Fibroblast of lung (primary cell): ENCODE measurements at places on chromosomes 1 and 21. TPM values are rescaled to one million over a fixed set of nuclear protein-coding genes. Genes with fewer than 3 reads are reported as not detected.

DNA sequence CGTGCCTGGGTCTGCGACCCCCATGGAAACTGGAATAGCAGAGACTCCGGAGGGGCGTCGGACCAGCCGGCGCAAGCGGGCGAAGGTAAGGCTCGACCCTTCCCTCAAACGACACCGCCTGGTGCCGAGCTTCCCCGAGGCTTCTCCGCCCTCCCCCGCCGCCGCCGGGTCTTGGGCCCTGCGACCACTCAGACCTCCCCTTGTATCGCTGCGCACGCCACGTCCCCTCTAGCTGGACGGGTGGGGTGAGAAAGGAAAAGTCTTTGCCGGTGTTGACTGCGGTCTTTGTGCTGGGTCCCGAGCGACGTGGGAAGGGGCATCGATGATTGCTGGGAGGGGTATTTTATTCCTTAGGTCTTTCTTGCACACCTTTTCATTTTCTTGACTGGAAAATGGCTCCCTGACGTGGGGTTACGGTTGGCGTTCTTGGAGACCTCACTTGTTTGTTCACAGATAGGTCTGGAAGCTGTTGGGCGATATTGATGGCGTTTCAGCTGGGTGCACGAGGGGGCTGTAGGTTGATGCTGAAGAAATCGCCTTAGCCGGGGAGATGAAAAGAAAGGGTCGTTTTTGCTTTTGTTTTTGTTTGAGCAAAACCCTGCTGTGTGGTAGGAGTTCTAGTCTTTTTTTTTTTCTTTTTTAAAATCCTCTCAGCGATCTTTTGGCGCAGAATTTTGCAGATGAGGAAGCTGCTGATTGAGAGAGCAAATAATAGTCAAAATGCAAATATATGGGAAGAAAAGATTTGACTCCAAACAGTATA lies 776 bp downstream of the KDM1A start:
- H3K27me3 ChIP-seq = no peaks in the 10 kb centered on the region
- no peaks in the 10 kb centered on the region for H3K36me3 ChIP-seq
- DNase-seq = peak; percentile 51
- H3K4me3 ChIP-seq = peak overlapping the region; percentile 65
- H3K27ac ChIP-seq = peak overlapping the region; percentile 82

DNA sequence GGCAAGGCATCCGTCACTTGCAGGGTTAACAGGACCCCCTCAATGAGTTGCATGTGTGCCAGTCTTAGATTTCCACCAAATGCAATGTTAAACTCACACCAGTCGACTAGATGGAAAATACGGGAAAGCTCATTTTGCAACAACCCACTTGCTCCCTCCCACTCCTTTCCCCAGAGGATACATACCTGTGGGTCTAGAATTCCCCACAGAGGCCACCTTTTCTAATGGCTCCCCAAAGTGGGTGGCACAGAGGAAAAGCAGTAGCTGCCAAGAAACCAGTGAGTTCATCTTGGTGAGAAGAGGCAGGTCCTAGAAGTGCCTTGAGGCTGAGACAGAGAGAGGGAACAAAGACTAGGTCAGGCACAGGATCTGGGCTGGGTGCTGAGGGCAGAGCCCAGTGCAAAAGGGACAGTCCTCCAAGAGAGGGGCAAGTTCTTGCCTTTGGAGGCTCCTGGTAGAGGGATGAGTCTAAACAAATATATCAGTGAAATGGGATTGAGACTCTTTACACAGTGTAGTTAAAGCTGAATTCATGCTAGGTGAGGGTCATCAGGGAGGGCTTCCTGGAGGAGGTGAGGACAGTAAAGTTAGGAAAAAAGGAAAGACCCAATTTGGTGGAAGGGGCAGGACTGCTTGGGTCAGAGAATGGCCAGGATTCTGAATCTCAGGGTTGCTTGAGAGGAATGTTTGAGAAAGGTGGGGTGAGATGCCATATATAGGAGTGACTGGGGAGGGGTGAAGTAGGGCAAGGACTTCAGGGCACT lies 3.5 kb downstream of the KISS1 start:
- no peak overlapping the region for H3K4me3 ChIP-seq
- peak; percentile 56 for DNase-seq
- H3K36me3 ChIP-seq = no peaks in the 10 kb centered on the region
- H3K27ac ChIP-seq = no peak overlapping the region

GRCh38 chr1:241521718-241522117 lies 2.2 kb upstream of the FH start:
- H3K27me3 ChIP-seq = peaks cover 6% of the 10 kb centered on the region
- H3K36me3 ChIP-seq = no peaks in the 10 kb centered on the region
- H3K27ac ChIP-seq = no peak overlapping the region
- no peak for DNase-seq
- no peak overlapping the region for H3K4me3 ChIP-seq
- H3K4me1 ChIP-seq = peaks cover 2% of the 10 kb centered on the region

DNA sequence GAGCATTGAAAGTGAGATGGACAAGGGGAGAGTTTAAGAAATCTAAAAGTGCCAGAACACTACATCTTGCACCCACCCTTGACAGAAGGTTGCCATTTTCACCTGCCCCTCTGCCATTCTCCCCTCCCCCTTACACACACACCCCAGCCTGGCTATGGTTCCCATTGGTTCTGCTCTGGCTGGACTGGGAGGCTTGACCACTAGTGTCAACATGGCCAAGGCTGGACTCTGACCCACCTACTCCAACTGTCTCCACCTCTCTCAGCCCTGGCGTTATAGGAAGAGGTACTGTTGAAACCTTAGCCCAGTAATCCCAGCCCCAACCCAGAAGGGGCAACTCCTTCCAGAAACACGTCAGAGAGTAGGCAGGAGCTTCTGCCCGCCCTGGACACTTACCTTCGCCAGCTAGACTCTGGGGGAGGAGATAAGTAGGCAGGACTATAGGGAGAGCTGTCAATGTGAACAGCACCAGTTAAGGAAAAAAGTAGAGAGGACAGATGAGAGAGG lies 4.5 kb downstream of the CRTC2 start:
- no peak overlapping the region for H3K4me3 ChIP-seq
- DNase-seq = no peak
- H3K36me3 ChIP-seq = peaks cover 15% of the 10 kb centered on the region
- H3K4me1 ChIP-seq = peaks cover 4% of the 10 kb centered on the region
- H3K27ac ChIP-seq = no peak overlapping the region
- no peaks in the 10 kb centered on the region for H3K27me3 ChIP-seq

- H3K4me3 ChIP-seq = peak overlapping the region; percentile 50
- no peaks in the 10 kb centered on the region for H3K36me3 ChIP-seq
- peak overlapping the region; percentile 96 for H3K27ac ChIP-seq
- no peaks in the 10 kb centered on the region for H3K27me3 ChIP-seq
Observed at GRCh38 chr1:10429868-10430215, 391 bp upstream of the CENPS start.

Gene NDUFS5
- total RNA-seq = 452 and 501 TPM in 2 replicates

Gene PTAFR
- total RNA-seq = under 0.01 TPM in 2 replicates

Gene RXRG
- total RNA-seq = under 0.01 and 0.26 TPM in 2 replicates

Gene TEX38
- total RNA-seq = not detected in 2 replicates

DNA sequence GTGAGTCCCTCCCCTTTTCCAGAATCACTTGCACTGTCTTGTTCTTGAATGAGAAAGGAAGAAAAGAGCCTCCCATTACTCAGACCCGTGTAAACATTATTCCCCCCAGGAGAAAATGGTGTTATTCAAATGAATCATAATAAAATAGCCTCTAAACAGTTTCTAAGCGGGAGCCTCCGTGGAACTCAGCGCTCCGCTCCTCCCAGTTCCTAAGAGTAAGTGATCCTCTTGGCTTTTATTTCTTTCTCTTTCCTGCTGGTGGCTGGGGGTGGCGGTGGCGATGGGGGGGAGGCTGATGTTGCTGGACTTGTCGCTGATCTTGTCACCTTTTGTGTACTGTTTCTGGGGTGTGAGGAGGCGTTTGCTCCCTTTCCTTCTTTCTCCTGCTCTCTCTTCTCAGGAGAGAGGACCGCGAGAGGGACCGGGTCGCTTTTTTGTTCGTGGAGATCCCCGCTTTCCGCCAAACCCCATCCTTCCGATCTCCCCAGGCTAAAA lies 781 bp downstream of the PROX1 start:
- H3K36me3 ChIP-seq = no peaks in the 10 kb centered on the region
- H3K4me3 ChIP-seq = peak overlapping the region; percentile 73
- H3K27me3 ChIP-seq = peaks cover 33% of the 10 kb centered on the region
- no peaks in the 10 kb centered on the region for H3K4me1 ChIP-seq

Gene ITGB2
- not detected in 2 replicates for total RNA-seq

DNA sequence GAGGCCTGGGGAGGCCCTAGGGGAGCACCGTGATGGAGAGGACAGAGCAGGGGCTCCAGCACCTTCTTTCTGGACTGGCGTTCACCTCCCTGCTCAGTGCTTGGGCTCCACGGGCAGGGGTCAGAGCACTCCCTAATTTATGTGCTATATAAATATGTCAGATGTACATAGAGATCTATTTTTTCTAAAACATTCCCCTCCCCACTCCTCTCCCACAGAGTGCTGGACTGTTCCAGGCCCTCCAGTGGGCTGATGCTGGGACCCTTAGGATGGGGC lies 5.2 kb downstream of the ELF3 start:
- no peak overlapping the region for H3K27ac ChIP-seq
- DNase-seq = no peak

DNA sequence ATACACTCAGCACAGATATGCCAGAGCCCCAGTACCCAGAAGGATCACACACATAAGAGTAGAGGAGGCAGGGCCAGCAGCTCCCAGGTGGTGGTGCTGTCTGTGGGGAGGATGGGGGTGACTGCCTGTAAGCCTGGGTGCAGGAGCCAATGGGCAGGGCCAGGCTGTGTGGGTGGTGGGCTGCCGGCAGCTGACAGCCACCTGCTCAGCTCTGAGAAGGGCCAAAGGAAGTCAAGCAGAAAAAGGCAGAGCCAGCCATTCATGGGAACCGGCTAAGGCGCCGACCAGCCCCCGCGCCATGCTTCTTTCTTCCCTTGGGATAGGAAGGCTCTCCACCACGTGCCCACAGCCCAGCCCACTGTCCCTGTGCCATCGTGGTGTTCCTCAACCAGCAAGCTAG lies 14.1 kb downstream of the PIK3C2B start:
- no peak overlapping the region for H3K4me3 ChIP-seq
- H3K36me3 ChIP-seq = no peaks in the 10 kb centered on the region
- no peak overlapping the region for H3K27ac ChIP-seq
- H3K27me3 ChIP-seq = peaks cover 14% of the 10 kb centered on the region

- peaks cover 4% of the 10 kb centered on the region for H3K27me3 ChIP-seq
- H3K27ac ChIP-seq = no peak overlapping the region
- H3K4me1 ChIP-seq = no peaks in the 10 kb centered on the region
- DNase-seq = no peak
- no peaks in the 10 kb centered on the region for H3K36me3 ChIP-seq
Observed at GRCh38 chr1:30730346-30731108, 7.1 kb upstream of the MATN1 start.

DNA sequence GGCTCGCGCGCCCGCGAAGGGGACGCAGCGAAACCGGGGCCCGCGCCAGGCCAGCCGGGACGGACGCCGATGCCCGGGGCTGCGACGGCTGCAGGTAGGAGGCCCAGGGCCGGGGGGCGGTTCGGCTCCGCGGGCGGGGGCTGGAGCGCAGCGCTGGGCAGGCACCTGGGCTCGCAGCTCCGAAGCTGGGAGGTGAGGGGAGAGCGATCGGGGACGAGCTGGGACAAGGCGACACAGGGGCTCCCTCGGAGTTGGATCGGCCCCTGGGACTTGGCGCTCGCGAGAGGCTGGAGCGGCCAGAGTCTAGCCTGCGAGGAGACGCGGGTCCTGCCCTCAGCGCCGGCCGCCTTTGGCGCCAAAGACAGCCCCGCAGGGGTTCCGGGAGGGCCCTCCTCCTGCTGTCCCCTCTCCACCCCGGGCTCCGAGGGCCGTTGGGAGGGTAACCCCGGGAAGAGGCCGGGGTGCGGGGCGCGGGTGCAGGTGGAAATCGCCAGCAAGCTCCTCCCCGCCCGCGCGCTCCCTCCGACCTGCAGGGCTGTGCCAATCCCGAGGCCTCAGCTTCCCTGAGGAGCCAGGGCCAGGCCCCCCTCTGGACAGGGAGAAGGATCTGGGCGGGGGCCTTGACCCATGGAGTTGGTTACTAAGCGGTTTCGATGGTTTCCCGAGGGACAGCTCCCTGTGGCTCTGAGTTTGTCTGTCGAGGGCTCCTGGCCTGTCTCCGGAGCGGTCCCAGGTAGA lies 401 bp downstream of the TP73 start:
- no peak overlapping the region for H3K27ac ChIP-seq
- H3K36me3 ChIP-seq = no peaks in the 10 kb centered on the region
- no peak for DNase-seq
